ENCODE measurements at places on chromosomes 5 and 9.

DNA sequence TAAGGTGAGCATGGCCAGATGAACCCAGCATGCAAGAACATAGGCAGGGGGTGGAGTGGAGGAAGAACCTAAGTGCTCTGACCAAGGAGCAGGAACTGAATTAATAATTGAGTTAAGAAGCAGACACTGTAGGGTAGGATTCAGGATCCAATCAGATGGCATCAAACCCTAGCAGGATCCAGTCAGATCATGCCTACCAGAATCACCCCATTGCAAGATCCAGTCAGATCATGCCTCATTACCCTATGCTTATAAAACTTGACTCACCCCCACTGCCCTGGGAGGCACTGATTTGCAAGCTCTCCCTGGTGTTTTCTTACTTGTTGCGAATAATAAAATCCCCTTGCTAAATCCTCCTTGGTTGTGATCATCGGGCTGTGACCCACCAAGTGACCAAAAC, 19.7 kb downstream of the TUSC1 start:
- no peak for DNase-seq

DNA sequence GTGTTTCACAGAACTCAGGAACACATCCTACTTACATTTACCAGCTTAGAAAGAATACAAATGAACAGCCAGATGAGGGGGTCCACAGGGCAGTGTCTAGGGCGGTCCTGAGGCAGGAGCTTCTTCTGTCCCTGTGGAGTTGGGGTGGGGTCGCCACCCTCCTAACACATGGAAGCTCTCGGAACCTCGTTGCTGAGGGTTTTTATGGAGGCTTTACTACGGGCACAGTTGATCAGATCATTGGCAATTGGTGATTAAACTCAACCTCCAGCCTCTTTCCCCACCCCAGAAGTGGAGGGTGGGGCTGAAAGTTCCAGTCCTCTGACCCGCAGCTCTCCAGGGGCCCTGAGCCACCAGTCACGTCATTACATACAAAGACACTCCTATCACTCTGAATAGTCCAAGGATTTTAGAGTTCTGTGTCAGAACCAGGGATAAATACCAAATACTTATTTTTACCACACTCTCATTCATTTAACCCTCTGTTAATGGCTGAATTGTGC, 156.9 kb downstream of the COL23A1 start:
- no peak for DNase-seq

DNA sequence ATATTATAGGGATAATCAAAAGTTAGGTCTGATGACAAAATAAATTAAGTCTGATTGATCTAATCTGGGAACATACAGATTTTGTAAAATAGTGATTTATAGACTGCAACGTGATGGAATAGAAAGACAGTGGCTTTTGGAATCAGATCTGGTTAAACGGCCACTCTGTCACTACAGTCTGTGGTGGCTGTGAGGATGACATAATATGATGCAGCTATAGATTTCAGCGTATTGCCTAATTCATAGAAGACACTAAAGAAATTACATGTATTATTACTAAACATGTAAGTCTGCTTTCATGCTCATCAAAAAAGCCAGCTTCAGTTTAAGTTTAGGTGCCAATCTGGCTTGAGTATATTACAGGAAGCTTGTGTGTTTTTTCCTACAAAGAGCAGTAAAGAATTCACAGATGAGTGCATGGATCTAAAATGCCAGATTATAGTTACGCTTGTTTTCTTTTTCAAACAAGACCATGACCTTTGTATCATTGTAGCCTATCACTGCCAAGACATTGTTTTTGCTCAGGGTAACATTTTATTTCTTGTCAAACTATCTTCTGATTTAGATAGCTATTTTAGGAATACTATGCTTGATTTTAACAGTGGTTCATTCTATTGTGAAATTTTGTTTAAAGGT, 25.7 kb downstream of the CPEB4 start:
- no peak for DNase-seq

DNA sequence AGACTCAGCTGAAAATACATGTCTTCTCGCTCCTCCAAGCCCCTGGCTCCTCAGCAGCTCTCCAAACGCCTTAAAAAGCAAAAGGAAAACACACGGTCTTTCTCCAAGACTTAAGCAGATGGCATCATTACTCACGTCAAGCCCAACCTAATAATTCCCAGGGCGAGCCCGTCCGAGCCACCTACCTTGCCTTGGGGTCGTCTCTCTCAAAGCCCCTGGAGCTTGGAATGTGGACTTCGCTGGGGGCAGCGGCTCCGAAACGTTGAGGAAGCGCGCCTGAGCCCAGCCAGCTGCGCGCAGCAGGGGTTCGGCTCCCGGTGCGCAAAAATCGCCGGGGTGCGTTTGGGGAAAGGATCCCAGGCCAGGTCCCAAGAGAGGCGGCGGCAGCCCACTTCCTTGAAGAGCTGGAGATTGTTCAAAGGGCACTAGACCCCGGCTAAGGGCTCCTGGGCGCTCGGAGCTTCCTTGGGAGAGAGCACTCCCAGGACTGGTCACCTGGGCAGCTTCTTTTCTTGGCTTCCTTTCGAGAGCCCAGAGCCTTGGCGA, 395 bp downstream of the DRD1 start:
- no peak for DNase-seq

GRCh38 chr9:127550751-127551150, 61.3 kb upstream of the STXBP1 start:
- DNase-seq, result no peak

- DNase-seq, result no peak
These were observed 26.6 kb upstream of the PIP5K1B start for GRCh38 chr9:68678430-68678829.

GRCh38 chr5:16616536-16617273, at the start of gene RETREG1:
Gene RETREG1 (minus strand): TSS chr5:16616997. CDS start chr5:16616971, 26 bp downstream.
- peak; percentile 25 for DNase-seq

- no peak for DNase-seq
These were observed 3.7 kb downstream of the SPATA31E1 start for GRCh38 chr9:87886210-87886932.

GRCh38 chr5:172050080-172050479, 43.6 kb upstream of the FBXW11 start:
- DNase-seq, result no peak

DNA sequence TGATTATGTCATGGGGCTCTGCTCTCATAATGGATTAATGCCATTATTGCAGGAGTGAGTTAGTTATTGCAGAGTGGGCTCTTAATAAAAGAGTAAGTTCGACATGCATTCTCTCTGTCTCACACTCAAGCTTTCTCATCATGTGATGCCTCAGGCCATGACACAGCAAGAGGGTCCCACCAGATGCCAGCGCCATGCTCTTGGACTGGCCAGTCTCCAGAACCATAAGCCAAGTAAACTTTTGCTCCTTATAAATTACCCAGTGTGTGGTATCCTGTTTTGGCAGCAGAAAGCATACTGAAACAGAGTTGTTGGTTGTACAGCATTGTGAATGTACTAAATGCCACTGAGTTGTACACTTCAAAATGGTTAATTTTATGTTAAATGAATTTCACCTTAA, 138.1 kb downstream of the MYO10 start:
- DNase-seq, result no peak
